OCI-LY7 (cell line): ENCODE measurements at places on chromosomes 5 and 9. TPM values are rescaled to one million over a fixed set of nuclear protein-coding genes. Genes with fewer than 3 reads are reported as not detected.

GGTA1 gene
- not detected in 2 replicates for total RNA-seq

CDC20B gene
- total RNA-seq: not detected in 2 replicates

MYOZ3 gene
- total RNA-seq: not detected in 2 replicates

BTNL8 gene
- total RNA-seq: not detected in 2 replicates

SLC4A9 gene
- total RNA-seq: 2.6 and 5.1 TPM in 2 replicates

CLINT1 gene
- total RNA-seq: 120 and 135 TPM in 2 replicates

RNF180 gene
- not detected in 2 replicates for total RNA-seq

LTC4S gene
- 4.0 and 4.5 TPM in 2 replicates for total RNA-seq

MOB3B gene
- 0.04 TPM in 1 of 2 replicates, not detected in the other for total RNA-seq

GLDC gene
- not detected in 2 replicates for total RNA-seq

LRRC19 gene
- total RNA-seq: not detected in 2 replicates

CER1 gene
- not detected in 2 replicates for total RNA-seq

HEMGN gene
- 3.3 and 3.8 TPM in 2 replicates for total RNA-seq

NRARP gene
- 6.4 and 8.9 TPM in 2 replicates for total RNA-seq

IFNA14 gene
- total RNA-seq: not detected in 2 replicates

ST8SIA4 gene
- 40.3 and 42.9 TPM in 2 replicates for total RNA-seq

GLRA1 gene
- total RNA-seq: not detected in 2 replicates

CCNJL gene
- not detected in 2 replicates for total RNA-seq

SLC6A19 gene
- not detected in 2 replicates for total RNA-seq
